Sciatic nerve (tissue), 2 donors: ENCODE measurements at places on chromosomes 3 and 15. TPM values are rescaled to one million over a fixed set of nuclear protein-coding genes. Genes with fewer than 3 reads are reported as not detected.

EIF4G1 gene
- 248 TPM for total RNA-seq

GRCh38 chr3:118075873-118076272 is 958.8 kb downstream of the IGSF11 start:
- no peak for DNase-seq

DNA sequence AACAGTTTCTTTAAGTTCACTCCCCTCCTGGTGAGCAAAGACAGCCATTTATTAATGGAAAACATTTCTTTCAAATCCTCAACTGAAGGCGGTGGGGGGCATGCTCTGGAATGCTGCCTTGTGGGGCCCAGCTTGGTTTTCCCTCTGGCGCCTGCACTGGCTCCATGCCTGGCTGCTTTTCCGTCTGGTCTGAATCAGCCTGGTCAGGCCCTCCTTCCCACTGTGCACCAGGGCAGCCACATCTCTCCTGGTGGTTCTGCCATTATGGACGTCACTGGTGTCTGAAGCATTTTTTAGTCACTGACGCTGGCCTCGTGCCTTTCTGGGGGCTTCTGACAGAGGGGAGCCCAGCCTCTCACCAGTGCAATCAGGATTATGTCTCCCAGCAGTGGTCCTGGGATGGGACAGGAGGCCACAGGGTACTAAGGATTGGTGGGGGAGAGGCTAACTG is 57.6 kb upstream of the APEH start:
- DNase-seq = peak; percentile 52

DNA sequence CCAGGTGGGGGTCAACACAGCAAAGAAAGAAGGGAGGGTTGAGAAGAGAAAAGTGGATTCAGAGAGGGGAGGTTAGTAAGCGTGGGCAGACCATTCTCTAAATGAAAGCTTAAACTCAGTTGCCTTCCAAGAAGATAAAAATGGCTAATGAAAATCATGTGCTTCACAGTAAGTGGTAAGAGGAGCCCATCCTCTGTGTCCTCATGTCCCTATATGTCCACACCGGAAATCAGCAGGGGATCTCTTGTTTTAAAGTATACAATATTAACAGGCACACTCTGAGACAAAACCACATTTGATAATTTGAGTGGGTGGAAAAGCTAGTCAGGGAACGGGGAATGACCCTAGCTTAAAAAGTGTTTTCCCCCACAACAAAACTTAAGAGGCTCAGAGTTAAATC is 4.4 kb upstream of the FOXP1 start:
- DNase-seq = no peak

TRPM7 gene
- 57.8 TPM for total RNA-seq

GRCh38 chr3:53046171-53047170 is 598 bp upstream of the SFMBT1 start:
- peak; percentile 77 for DNase-seq

SPTSSB gene
- 0.40 TPM for total RNA-seq
